ENCODE measurements at places on chromosomes 4 and X. TPM values are rescaled to one million over a fixed set of nuclear protein-coding genes. Genes with fewer than 3 reads are reported as not detected.

- no peak for DNase-seq
Measured at GRCh38 chr4:121392426-121393086, 11.7 kb upstream of the QRFPR start.

GPC4 gene
- 124 TPM for polyA plus RNA-seq

- no peak for DNase-seq
Measured at GRCh38 chr4:118124997-118125396, 90.7 kb downstream of the NDST3 start.

DNA sequence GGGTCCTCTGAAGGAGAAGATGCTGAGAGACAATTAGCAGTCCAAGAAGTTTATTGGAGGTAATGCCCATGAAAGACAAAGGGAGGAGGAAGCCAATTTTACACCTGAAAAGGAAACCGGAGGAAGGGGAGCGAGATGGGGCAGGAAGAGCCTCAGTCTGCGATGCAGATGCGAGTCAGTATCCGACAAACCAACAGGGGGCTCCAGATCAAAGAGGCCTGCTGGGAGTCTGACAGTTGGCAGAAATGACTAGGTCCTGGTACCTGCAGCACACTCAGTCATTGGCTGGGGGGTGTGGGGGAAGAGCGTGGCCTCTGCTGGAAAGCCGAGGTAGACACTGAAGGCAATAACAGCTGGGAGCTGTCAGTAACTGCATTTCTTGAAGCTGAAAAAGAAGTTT, 231.1 kb upstream of the CENPE start:
- peak; percentile 88 for DNase-seq

DNA sequence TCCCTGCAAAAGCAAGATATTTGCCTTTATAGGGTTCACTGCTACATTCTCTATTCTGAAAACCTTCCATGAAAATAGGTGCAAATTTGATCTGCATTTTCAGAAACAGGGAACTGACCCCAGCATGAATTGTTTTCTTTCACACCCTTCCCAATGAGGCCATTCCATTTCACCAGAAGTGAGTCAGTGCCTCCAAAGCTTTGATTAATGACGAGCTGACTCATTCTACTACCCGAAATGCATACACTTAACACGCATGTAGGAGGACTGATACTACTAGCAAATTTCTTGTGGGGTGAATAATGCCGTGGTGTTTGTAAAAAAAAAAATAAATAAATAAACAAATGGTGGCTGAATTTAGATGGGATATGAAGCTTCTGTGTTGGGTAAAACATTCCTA, 146.9 kb upstream of the FGF13 start:
- DNase-seq, result no peak

All from GM23338 (cell line).